ENCODE measurements at places on chromosomes 5 and 9.

GRCh38 chr5:142215915-142216681, 107.5 kb downstream of the NDFIP1 start:
- no peaks in the 10 kb centered on the region for H3K27me3 ChIP-seq
- H3K4me3 ChIP-seq = no peak overlapping the region
- peak; percentile 15 for DNase-seq
- H3K27ac ChIP-seq = no peak overlapping the region
- H3K4me1 ChIP-seq = peaks cover 3% of the 10 kb centered on the region

- no peak for DNase-seq
- no peak overlapping the region for H3K27ac ChIP-seq
- H3K27me3 ChIP-seq = no peaks in the 10 kb centered on the region
- no peaks in the 10 kb centered on the region for H3K4me1 ChIP-seq
These were observed 655.6 kb upstream of the NUDT12 start for GRCh38 chr5:104218200-104218599.

- no peak overlapping the region for H3K27ac ChIP-seq
- no peak for DNase-seq
- H3K36me3 ChIP-seq = no peaks in the 10 kb centered on the region
- H3K4me1 ChIP-seq = no peaks in the 10 kb centered on the region
- no peak overlapping the region for H3K4me3 ChIP-seq
- no peaks in the 10 kb centered on the region for H3K27me3 ChIP-seq
These were observed 479.9 kb downstream of the KDM4C start for GRCh38 chr9:7237473-7238246.

GRCh38 chr9:127263664-127264063, 910 bp upstream of the GARNL3 start:
- H3K27me3 ChIP-seq = no peaks in the 10 kb centered on the region
- H3K4me3 ChIP-seq = no peak overlapping the region
- no peaks in the 10 kb centered on the region for H3K36me3 ChIP-seq

DNA sequence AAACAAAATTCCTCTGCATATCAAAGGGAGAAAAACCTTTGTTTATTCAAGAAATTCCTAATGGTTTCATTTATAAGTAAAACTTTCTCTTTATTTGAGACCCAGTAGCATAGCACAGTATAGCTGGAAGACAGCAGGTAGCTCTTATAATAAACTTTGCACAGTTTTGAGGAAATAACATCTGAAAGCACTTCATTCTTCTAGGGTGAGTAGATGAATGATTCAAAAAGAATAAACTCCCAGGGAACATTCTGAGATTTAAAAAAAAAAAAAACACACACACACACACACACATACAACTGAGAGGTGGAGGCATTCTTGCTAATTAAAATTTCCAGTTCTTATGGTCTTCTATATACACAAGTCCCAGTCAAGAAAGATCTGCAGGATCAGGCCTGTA, 197.3 kb downstream of the BNC2 start:
- DNase-seq = no peak
- no peak overlapping the region for H3K4me3 ChIP-seq
- H3K27me3 ChIP-seq = no peaks in the 10 kb centered on the region
- no peak overlapping the region for H3K27ac ChIP-seq
- peaks cover 7% of the 10 kb centered on the region for H3K4me1 ChIP-seq

DNA sequence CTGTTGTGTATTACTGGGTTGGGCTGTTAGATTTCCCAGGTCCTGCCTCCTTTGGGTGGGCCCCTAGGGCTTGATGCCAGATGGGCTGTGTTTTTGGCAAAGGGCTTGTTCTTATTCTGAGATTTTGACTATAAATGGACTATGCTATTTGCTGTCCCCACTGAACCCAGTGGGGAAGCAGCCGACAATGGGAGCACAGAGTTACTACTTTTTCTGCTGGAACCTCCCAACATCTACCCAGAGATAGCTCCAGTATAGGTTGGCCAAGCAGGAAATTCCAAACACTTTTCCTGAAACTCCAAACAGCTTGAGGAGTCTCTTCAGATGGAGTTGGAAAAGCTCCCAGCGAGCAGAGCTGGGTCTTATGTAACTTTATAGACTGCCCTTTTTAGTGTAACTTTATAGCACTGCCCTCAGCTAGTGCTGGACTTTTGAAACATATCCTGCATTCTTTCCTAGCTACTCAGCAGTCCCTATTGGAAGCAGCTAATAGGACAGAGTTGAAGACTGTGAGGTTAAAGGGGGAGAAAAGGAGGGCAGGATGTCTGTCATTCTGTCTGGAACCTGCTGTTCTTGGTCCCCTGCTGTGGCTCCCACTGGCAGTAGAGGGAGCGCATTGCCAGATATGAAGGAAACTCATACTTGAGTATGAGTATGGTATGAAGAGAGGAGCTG, 21.0 kb downstream of the RUSC2 start:
- peak overlapping the region; percentile 88 for H3K27ac ChIP-seq
- no peaks in the 10 kb centered on the region for H3K27me3 ChIP-seq
- H3K4me1 ChIP-seq = peaks cover 34% of the 10 kb centered on the region
- DNase-seq = peak; percentile 50
- no peaks in the 10 kb centered on the region for H3K36me3 ChIP-seq
- no peak overlapping the region for H3K4me3 ChIP-seq

DNA sequence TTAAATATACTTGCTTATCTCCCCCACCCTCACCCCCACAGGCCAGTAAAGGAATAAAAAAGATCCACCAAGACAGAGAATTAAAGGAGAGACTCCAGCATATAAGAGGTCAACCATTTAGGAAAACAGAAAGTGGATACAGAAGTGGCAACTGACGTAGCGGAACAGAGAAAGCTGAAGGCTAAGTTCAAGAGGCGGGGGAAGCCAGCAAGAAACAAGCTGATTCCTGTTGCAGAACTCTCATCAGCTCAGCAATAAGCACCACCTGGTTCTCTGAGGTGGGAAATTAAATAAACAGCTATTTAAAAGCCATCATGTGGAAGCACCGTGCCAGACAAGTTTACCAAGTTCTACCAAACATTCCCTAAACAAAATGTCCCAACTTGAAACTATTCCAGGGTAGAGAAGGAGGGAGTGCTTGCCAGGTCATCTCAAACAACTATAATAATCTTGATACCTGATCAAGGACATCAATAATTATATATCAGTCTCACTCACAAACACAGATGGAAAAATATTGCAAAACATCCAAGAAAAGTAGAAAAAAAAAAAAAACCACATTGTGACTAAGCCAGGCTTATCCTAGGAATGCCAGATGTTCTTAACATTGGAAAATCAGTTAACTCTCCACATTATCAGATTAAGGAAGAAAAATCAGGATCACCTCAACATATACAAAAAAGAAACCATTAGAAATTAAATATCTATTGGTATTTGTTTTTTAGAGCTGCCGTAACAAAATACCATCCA, 7.3 kb upstream of the ARL15 start:
- H3K4me3 ChIP-seq = no peak overlapping the region
- H3K27ac ChIP-seq = peak overlapping the region; percentile 14
- H3K27me3 ChIP-seq = no peaks in the 10 kb centered on the region
- H3K36me3 ChIP-seq = no peaks in the 10 kb centered on the region
- DNase-seq = peak; percentile 60
- H3K4me1 ChIP-seq = no peaks in the 10 kb centered on the region

GRCh38 chr5:176850371-176851245, 40.2 kb downstream of the UNC5A start:
- no peak for DNase-seq
- no peak overlapping the region for H3K27ac ChIP-seq
- H3K36me3 ChIP-seq = no peaks in the 10 kb centered on the region
- H3K4me1 ChIP-seq = no peaks in the 10 kb centered on the region
- H3K27me3 ChIP-seq = no peaks in the 10 kb centered on the region

- H3K27me3 ChIP-seq = no peaks in the 10 kb centered on the region
- H3K4me1 ChIP-seq = no peaks in the 10 kb centered on the region
- no peaks in the 10 kb centered on the region for H3K36me3 ChIP-seq
- no peak overlapping the region for H3K27ac ChIP-seq
- DNase-seq = no peak
- no peak overlapping the region for H3K4me3 ChIP-seq
These were observed 467.8 kb downstream of the TMEM232 start for GRCh38 chr5:110258460-110259216.

GRCh38 chr9:131997779-131998178, 81.9 kb downstream of the MED27 start:
- peak; percentile 22 for DNase-seq
- no peaks in the 10 kb centered on the region for H3K27me3 ChIP-seq
- no peak overlapping the region for H3K27ac ChIP-seq
- H3K4me3 ChIP-seq = no peak overlapping the region

- no peak overlapping the region for H3K27ac ChIP-seq
- no peaks in the 10 kb centered on the region for H3K36me3 ChIP-seq
- DNase-seq = no peak
- H3K4me3 ChIP-seq = no peak overlapping the region
- no peaks in the 10 kb centered on the region for H3K4me1 ChIP-seq
- H3K27me3 ChIP-seq = no peaks in the 10 kb centered on the region
These were observed 19.2 kb downstream of the EFCAB9 start for GRCh38 chr5:172213126-172213525.

DNA sequence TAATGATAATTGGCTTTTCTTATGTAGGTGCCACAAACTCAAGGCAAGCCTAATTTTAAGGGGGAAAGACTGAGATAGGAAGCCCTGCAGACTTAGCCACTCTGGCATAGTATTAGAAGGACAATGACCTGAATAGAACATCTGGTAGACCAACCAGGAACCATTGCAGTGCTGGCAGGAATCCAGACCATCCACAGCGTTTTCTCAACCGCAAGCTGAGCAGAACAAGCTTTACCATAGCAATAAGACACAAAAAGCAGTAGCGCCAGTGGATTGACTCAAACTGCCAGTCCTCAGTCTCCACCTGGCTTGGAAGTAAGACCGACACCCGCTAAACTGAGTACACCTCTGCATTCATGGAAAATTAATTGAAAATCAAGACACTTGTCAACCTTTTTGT, 141.3 kb upstream of the LPAR1 start:
- no peaks in the 10 kb centered on the region for H3K27me3 ChIP-seq
- H3K36me3 ChIP-seq = no peaks in the 10 kb centered on the region
- H3K4me1 ChIP-seq = no peaks in the 10 kb centered on the region
- no peak overlapping the region for H3K4me3 ChIP-seq
- H3K27ac ChIP-seq = no peak overlapping the region
- no peak for DNase-seq

- no peaks in the 10 kb centered on the region for H3K36me3 ChIP-seq
- no peak for DNase-seq
- no peak overlapping the region for H3K4me3 ChIP-seq
- no peaks in the 10 kb centered on the region for H3K27me3 ChIP-seq
These were observed 2076.0 kb upstream of the CDH9 start for GRCh38 chr5:29114331-29114768.

- no peak for DNase-seq
- H3K4me1 ChIP-seq = no peaks in the 10 kb centered on the region
These were observed 57.5 kb downstream of the CDH18 start for GRCh38 chr5:19930451-19930850.

GRCh38 chr9:1871626-1872419, 143.3 kb upstream of the SMARCA2 start:
- H3K4me1 ChIP-seq = no peaks in the 10 kb centered on the region
- H3K4me3 ChIP-seq = no peak overlapping the region
- no peaks in the 10 kb centered on the region for H3K36me3 ChIP-seq
- no peak for DNase-seq

GRCh38 chr5:177099422-177100093, 12.8 kb downstream of the FGFR4 start:
- no peak overlapping the region for H3K27ac ChIP-seq
- DNase-seq = no peak
- no peaks in the 10 kb centered on the region for H3K4me1 ChIP-seq

GRCh38 chr9:112757282-112757883, 6.8 kb downstream of the SNX30 start:
- H3K4me1 ChIP-seq = no peaks in the 10 kb centered on the region
- H3K4me3 ChIP-seq = no peak overlapping the region
- H3K36me3 ChIP-seq = no peaks in the 10 kb centered on the region
- DNase-seq = no peak
